ENCODE measurements at places on chromosomes 7 and 10.

DNA sequence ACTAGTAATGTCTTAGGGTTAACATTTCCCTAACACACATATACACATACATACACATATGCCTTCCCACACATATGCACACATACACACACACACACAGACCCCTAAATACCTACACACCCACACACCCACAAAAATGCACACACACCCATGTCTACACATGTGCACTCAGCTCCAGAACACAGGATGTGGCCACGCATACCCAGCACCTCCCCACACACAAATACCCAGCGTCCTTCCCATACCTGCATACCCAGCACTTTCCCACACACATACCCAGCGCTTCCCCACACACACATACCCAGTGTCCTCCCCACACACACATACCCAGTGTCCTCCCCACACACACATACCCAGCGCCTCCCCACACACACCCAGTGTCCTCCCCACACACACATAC lies 534.9 kb downstream of the DNAJB6 start:
- DNase-seq = peak; percentile 2

- DNase-seq = no peak
These were observed 11.6 kb downstream of the TLX1 start for GRCh38 chr10:101142533-101143344.

- DNase-seq = no peak
These were observed 15.7 kb downstream of the JCAD start for GRCh38 chr10:30043476-30044270.

DNA sequence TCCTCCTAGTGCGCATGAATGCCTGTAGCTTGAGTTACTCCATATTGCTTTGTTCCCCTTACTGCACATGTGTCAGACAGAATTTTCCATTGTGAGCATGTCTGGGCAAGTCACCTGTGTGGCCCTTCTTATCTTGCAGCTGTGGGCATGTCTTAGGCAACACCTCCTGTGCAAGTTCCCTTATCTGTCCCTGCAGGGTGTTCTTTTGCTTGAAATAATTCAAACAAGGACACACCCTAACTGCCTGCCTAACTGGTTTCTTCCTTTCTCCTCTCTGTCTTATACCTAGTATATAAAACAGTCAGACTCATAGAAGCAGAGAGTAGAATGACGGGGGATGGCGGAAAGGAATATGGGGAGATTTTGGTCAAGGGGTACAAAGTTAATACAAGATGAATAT lies 421.1 kb upstream of the SORCS1 start:
- no peak for DNase-seq
